ENCODE measurements at places on chromosomes 16 and 17.

- DNase-seq: no peak
Observed at GRCh38 chr17:81461607-81462500, 50.7 kb downstream of the ACTG1 start.

GRCh38 chr17:67246653-67247415 lies 1.8 kb upstream of the HELZ start:
- DNase-seq: no peak

- no peak for DNase-seq
Observed at GRCh38 chr17:50920041-50920410, 53.9 kb upstream of the TOB1 start.

GRCh38 chr16:647173-647902 lies 1.8 kb upstream of the WDR90 start:
- DNase-seq: no peak

DNA sequence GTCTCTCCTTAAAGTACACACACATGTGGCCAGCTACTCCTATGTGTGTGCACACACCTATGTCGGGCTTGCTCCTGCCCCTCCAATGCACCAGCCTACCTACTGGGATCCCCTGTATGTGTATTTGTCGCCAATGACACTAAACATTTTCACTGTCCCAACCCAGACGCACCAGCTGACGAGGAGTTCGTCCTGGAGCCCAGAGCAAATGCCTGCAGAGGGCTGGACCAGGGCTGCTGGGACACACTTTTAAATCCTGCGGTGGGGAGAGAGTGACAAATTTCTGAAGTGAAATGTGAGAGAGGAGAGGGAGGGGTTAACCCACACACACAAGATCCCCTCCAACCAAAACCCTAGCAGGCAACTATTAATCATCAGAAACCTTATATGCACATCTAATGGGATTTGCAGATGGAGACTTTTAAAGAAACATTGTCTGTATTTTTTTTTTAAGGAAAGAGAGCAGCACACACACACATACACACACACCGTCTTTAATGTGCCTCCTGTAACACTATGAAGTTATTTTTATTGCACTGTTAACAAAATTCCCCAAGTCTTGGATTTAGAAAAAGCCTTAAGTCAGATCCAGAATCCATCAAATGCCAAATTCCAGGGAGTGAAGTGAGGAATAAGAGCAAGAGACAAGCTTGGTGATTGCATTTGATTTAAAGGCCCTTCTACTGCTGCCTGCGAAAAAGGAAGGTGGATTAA lies at the start of gene MEOX1:
Gene MEOX1, minus strand, starts transcription at position 224 of the 714 bp plus-strand sequence. CDS start 388 bp downstream, outside the sequence.
- DNase-seq: no peak
